Activated CD4-positive, alpha-beta T cell treated with anti-CD3 and anti-CD28 coated beads, Interleukin-2, amount 10 ng/mL, durations not matched to agents 24 days and 14 days (primary cell): ENCODE measurements at places on chromosomes 16 and 17. TPM values are rescaled to one million over a fixed set of nuclear protein-coding genes. Genes with fewer than 3 reads are reported as not detected.

GRCh38 chr17:62130739-62131138 lies 65.7 kb upstream of the MED13 start:
- H3K4me1 ChIP-seq, result peaks cover 3% of the 10 kb centered on the region
- no peak for DNase-seq
- no peak overlapping the region for H3K4me3 ChIP-seq
- no peaks in the 10 kb centered on the region for H3K36me3 ChIP-seq
- H3K27me3 ChIP-seq, result peaks cover 19% of the 10 kb centered on the region

- peak overlapping the region; percentile 88 for H3K27ac ChIP-seq
- H3K36me3 ChIP-seq, result peaks cover 32% of the 10 kb centered on the region
Measured at GRCh38 chr17:14198575-14198974, 38.1 kb downstream of the CDRT15 start.

CACNA1G gene
- 0.07 TPM in 1 of 2 replicates, not detected in the other for total RNA-seq

CYBA gene
- 222 and 228 TPM in 2 replicates for total RNA-seq

PRR29 gene
- 0.12 and 0.47 TPM in 2 replicates for total RNA-seq

DNA sequence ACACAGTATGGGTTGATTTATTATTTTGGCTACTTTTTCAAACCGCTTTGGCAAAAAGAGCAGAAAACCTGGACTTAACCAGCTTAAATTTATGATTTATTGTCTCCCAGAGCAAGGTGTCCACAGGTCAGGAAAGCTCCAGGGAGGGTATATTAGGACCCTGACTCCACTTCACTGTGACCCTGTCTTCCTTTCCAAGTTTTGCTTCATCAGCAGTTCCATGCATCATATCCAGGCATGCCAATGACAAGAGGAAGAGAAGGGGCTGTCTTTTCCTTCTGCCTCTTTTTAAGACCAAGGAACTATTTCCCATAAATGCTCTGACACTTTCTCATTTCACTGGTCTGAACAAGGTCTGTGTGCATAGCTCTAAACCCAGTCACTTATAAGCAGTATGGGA lies 316.8 kb downstream of the CA10 start:
- H3K27me3 ChIP-seq, result peaks cover 3% of the 10 kb centered on the region
- H3K36me3 ChIP-seq, result no peaks in the 10 kb centered on the region
- no peaks in the 10 kb centered on the region for H3K4me1 ChIP-seq
- DNase-seq, result no peak
- no peak overlapping the region for H3K27ac ChIP-seq

DNA sequence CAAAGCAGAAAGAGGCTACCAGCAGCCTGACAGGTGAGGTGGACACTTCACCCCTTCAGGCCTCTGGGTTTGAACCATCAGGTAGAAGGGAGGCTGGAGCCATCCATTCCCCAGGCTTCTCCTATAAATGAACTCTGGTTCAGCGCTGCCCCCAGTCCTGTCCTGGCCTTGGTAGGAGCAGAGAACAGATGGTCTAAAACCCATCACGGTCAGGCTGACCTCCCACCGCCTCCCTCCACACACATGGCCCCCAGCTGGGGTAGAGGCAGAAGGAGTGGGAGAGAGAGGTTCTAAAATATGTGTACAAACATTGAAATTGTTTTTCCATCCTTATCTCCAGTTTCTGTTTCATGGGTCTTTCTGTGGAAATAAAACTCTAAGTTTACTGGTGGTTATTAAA lies 59.7 kb upstream of the DNAJA2 start:
- H3K27me3 ChIP-seq, result peaks cover 6% of the 10 kb centered on the region
- no peak overlapping the region for H3K27ac ChIP-seq
- H3K4me1 ChIP-seq, result peaks cover 1% of the 10 kb centered on the region
- H3K36me3 ChIP-seq, result no peaks in the 10 kb centered on the region
- no peak for DNase-seq

- no peak overlapping the region for H3K4me3 ChIP-seq
- no peak overlapping the region for H3K27ac ChIP-seq
- H3K36me3 ChIP-seq, result no peaks in the 10 kb centered on the region
- peaks cover 16% of the 10 kb centered on the region for H3K4me1 ChIP-seq
- no peak for DNase-seq
Measured at GRCh38 chr16:1524366-1524765, 9.1 kb upstream of the TMEM204 start.

SGSM2 gene
- total RNA-seq, result 44.4 and 49.7 TPM in 2 replicates

CHD9NB gene
- total RNA-seq, result 0.14 and 0.16 TPM in 2 replicates
